Right renal pelvis (tissue), 4 donors: ENCODE measurements at places on chromosomes 3 and 15. TPM values are rescaled to one million over a fixed set of nuclear protein-coding genes. Genes with fewer than 3 reads are reported as not detected.

DNA sequence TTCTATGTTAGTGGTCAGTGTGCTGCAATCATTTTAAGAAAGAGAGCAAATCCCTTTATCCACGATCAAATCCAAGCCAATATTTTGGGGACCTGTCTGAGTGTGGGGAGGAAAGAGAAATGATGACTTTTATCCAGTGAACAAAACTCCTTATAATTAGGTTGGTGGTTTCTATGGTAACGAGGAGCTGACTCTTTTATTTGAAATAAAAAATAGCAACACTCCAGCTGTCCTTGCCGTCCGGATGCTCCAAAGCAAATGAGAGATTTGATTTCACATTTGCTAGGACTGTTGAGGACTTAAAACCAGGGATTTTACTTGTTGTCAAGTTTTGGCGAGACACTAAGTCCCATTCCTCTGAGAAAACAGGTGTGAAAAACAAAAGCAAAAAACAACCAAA lies 154.0 kb upstream of the PRICKLE2 start:
- DNase-seq, result no peak

DNA sequence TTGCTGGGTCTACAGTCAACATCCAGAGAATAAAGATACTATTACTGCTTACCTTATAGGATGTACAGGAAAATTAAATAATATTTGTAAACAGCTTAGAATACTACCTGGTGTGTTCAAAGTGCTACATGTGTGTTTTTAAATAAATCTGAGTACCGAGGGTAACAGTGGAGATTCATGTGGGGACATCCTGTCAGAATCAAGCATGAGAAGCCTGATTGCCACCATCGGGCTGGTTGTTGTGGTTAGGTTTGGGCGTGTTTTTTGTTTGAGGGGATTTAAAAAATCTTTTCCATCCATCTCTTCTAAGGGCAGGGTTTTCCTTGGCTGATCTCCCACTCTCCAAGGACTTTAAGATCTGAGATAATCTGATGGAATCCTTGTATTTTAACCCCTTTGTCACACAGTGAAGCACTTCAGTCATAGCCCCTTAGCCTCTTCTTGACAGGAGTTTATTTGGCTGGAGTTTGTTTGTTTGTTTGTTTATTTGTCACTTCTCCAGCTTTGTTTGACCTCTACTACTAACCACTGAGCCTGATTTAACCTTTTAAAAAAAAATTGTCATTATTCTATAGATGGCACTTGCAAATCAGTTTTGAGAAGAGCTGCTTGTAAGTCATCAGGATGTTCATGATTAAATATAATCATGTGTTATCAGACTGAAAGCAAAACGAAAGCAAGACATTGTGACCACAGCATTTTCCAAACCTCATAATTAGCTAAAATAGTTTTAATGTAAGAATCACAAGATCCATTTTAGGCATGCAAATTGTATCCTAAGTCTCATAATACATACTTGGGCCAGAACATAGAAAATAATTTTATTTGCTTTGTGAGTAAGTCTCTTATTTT lies 72.8 kb upstream of the RARB start:
- DNase-seq, result no peak

GRCh38 chr3:14652-15051 lies 181.9 kb upstream of the CHL1 start:
- DNase-seq, result no peak

DNA sequence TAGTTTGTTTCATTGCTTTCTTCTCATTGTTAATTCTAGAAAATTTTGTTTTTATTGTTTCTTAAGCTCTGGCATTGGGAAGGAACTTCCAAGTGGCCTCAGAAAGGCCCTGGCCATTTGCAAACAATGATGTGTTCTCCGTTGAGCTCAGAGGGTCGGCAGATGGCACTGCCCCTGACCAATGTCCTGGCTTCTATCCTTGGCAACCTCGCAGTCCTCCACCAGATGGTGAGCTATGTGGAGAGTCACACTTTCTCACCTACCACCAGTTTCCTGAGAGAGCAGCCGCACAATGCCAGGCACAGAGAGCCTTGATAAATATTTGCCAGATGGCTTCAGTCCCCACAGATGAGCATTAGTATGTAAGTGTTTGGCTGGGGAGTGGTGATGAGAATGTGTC lies 343.7 kb downstream of the EPHB1 start:
- DNase-seq, result no peak

DNA sequence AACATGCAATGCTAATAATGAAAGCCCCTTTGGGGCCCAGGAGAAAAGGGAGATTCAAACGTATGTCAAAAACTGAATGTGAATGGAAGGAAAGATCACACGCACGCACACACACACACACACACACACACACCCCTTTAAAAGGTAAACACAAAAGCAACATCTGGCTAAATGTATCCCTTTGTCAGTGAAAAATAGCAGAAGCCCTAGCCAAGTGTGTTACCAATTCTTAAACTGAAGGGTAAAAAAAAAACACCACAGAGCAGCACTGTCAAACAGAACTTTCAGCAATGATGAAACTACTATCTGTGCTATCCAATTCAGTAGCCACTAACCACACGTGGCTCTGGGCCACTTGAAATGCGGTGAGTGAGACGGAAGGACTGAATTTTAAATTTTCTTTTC lies 4.9 kb downstream of the RFTN1 start:
- DNase-seq, result no peak

DNA sequence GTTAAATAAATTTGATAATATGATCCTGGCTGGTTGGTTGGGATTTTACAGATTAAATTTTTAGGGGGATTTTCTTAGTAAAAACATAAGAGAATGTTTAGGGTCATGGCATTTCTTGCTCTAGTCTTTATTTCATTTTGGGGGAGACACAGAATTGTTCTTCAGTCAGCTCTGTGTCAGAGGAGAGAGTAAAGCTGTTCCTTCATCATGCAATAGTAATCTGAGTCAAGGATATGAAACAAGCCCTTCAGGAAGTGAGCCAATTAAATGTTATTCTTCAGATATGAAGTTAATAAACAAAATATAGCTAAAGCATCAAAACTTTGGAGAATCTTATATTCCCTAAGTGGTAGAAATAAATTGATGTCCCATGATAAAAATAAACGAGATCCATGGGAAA lies 22.9 kb upstream of the SLC4A7 start:
- no peak for DNase-seq

DNA sequence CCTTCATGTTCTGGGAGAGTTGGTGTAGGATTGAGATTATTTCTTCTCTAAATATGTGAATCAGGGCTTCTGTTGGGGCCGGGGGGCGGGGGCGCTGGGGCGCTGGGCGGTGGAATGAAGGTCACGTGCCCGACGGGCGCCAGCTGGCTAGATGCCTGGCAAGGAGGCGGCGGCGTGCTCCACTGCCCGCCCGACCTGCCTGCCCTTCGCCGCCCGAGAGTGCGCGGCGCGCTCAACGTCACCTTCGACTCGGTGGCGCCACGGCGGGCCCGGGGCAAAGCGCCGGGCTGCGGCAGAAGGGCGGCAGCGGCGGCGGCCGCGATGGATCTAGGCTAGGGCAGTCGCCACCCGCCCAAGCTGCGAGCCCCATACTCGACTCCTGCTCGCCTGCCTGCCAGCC lies 47.0 kb upstream of the LHFPL4 start:
- no peak for DNase-seq

DNA sequence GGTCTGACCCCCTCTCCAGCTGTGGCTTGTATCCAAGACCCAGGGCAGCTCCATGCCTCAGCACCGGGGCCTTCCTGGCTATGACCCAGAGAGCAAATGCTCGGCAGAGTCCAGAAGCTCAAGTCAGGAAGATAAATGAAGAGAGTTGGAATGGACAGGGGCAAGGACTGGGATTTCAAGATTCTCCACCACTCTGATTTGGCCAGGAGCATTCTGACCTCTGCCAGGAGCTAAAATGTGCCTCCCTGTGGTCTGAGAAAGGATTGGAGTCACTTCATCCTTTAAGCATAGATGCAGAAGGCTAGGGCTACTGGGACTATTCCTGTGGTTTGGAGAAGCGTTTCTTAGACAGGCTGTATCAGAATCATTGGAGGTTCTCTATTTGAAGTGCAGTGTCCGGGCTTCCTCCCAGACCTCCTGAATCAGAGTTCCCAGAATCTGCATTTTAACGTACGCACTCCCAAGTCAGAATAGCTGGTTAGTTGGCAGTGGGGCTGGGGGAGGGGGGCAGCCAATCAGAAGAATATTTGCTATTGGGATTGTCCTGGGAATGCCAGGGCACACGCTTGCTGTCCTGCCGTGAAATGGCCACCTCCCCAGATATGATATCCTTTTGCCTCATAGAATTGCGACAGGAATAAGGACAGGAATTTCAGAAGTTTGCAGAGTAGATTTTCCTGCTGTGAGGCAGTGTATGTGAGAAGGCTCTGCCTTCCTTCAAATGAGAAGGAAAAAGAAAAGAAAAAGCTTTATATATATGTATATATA lies 57.4 kb downstream of the HRH1 start:
- no peak for DNase-seq

DNA sequence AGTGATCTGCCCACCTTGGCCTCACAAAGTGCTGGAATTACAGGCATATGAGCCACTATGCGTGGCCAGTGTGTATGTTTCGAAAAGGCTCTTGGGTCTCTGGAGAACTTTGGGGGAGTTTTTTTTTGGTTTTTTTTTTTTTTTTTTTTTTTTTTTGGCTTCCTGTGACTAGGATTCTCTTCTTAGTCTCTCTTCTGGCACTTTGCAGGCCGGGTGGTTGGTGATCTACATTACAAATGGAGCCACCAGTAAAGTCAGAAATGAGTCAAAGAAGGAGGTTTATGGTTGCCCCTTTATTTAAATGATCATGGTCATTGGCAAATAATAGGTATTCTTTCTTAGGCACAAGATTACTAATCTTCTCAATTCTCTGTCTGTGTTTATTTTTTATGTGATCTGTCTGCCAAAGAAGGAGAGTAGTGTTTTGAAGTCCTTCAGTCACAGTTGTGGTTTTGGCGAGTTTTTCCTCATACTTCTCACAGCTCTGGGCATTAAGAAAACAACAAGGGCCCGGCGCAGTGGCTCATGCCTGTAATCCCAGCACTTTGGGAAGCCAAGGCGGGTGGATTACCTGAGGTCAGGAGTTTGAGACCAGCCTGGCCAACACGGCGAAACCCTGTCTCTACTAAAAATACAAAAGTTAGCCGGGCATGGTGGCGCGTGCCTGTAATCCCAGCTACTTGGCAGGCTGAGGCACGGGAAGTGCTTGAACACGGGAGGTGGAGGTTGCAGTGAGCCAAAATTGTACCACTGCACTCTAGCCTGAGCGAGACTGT lies 38.3 kb downstream of the PDE8A start:
- no peak for DNase-seq

DNA sequence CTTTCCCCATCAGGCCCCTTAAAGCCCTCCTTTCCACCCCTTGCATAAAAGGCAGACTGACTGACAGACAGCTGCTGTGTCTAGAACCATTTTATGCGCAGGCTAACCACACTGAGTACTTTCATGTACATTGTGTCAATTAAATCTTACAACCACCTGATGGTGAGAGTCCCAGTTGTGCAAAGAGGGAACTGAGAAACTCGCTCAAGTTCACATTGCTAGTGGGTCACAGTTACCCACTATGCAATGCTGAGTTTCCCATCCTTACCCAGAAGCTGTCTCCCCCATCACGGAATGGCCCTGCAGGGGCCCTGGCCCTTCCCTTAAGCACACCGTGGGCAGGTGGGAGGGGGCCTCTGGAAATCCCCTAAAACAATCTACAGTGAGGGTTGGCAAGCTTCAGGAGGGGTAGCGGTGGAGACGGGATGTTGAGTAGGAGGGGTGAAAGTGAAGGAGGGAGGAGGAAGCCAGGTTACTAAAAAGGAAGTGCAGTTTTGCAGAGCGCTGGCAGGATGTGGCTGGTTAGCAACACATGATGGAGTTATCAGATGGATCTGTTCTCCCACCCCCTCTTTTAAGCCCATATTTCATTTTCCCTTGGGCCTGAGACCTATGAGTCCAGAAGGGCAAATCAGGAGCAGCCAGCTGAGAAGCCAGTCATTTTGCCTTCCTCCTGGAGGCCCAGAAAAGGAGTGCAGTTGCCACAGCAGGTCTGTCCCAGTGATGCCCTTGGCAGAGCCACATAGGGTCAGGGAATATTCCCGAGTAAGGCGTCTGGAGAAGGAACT lies 30.0 kb downstream of the STARD5 start:
- no peak for DNase-seq

DNA sequence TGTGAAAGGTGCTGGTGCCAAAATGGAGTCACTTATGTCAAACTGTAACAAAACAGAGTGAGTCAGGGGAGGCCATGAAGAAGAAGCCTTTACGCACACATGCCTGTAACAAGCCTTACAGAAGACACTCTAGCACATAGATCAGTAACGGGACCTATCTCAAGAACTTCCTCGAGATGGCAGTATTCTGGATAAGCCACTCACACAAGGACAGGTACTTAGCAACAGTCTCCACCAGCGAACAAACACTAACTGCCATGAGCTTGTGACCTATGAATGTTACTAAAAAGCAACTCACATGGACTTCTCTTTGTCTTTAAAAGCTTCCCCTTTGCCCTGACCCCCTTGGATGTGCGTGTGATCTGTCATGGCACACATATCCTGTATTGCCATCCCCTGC lies 235.1 kb downstream of the CD47 start:
- no peak for DNase-seq

- no peak for DNase-seq
Measured at GRCh38 chr3:123258359-123258758, 56.6 kb downstream of the SEC22A start.

DNA sequence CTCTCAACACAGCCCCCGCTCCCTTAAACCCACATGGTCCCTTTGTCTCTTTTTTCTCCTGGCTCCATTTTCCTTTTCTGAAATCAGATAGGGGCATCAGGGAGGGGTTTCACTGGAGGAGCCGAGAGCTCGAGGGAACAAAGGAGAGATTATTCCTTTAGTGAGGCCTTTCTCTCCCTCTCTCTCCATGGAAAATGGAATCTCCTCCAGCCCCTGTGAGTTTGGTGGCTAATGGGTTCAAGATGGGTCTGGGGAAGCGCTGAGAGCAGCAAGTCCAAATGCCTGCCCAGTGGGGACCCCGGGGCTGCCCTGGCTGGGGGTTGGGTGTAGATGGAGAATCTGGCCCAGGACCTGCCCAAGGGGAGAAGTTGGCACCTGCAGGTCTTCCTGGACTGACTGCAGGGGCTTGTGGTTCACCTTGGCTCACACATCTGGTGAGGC lies 56.8 kb downstream of the ITGA11 start:
- no peak for DNase-seq

- DNase-seq, result no peak
Measured at GRCh38 chr3:108113975-108114374, 23.1 kb upstream of the CD47 start.

GRCh38 chr15:85580879-85581278 lies 200.5 kb downstream of the AKAP13 start:
- no peak for DNase-seq

Gene ARPIN
- 31.1 TPM for polyA plus RNA-seq

Gene ROBO2
- 87.9 TPM for polyA plus RNA-seq

Gene SLC12A1
- 470 TPM for polyA plus RNA-seq

Gene NR2C2
- polyA plus RNA-seq, result 38.3 TPM

Gene EIF4E3
- polyA plus RNA-seq, result 13.1 TPM
